ENCODE measurements at places on chromosomes 3 and 15.

DNA sequence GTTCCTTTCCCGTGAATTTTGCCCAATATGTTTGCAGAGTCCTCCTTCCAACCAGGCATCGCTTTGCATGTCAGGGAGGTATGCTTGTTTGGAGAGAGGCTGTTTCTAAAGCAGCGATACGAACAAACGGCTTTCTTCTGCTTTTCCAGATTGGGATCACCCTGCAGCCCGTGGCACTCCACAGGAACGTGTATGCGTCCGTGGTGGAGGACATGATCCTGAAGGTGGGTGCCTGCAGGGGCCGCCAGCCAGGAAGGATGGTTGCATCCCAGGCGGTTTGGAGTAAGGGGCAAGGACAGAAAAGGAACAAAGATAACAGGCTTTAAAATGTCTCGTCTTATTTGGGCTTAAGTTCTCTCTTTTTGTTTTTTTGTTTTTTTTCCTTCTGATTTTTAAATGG lies 17.5 kb downstream of the MAP6D1 start:
- DNase-seq, result no peak

- no peak for DNase-seq
These were observed 172.5 kb downstream of the MTHFS start for GRCh38 chr15:79724312-79724711.

DNA sequence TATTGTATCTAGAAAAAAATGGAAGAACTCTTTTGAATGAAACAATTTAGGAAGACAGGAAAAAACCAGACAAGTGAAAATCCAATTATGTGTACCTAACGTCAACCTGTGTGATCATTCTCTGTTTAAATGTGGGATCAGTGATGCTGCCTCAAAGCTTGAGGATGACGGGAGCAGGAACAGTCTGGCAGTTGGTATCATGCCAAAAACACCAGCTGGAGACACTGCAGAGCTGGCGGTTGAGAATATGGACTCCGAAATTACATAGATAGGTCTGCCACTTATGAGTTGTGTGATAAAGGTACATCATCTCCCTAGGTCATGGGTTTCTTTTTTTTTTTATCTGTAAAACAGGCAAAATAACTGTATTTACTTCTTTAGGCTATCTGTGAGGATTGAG lies 480.5 kb downstream of the CNTN4 start:
- no peak for DNase-seq

DNA sequence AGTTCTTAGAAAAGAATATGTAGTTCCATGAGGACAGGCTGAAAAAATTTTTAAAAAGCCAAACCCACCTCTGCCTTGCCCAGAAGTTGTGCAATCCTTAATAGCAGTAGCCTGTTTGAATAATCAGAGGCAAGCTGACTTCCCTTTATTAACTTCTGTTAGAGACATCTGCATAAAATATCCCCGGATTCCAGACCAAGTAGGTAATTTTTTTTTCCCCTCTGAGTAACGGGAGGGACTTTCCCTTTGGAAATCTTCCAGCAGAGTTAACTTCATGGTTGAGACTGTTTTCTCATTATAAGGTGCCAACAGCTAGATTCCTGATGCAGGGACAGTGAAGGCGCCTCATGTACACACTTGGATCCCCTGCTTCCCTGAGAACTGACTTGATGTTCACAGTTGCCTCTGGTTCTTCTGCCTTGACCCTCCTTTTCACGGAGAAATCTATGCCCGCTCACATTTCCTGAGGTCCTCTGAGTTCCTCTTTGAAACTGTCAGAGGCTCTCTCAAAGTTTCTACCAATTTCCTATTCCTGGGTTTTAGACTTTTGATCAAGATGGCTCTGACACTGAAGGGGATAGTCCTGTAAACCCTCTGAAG lies 227.6 kb upstream of the BHLHE40 start:
- no peak for DNase-seq

Measured in activated CD8-positive, alpha-beta memory T cell treated with anti-CD3 and anti-CD28 coated beads, Interleukin-2, amount 10 ng/mL, durations not matched to agents 7 days and 5 days (primary cell).